Panc1 (cell line): ENCODE measurements at places on chromosomes 11 and 22.

DNA sequence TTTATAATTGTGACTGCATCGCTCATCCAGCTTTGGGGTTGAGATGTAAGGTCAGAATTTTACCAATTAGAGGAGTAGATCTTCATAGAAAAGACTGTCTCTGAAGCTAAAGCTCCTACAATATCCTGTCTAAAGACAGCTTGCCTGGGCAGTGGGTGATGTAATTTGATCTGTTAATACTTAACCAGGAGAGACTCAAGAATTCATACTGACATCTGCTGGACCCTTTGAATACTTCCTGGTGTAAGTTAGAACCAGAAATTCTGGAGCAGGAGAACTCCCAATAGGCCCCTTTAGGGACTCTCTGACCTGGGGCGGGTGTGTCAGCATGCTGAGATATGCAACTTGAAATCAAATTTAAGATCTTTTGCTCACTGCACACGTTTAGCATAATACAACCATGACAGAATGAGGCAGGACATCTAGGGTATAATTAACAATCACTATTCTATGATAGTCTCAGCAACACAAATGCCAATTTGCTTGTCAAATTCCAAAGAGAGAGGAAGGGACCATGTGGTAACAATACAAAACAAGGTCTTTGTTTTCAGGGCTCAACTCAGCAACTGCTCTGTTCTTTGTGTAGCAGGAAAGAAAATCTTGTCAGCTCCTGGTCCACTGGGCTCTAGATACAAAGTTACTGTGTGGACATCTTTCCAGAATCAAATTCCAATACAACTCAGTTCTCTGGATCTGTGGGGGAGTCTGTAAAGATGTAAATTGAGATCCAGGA is 143.9 kb downstream of the INSC start:
- no peak for DNase-seq

DNA sequence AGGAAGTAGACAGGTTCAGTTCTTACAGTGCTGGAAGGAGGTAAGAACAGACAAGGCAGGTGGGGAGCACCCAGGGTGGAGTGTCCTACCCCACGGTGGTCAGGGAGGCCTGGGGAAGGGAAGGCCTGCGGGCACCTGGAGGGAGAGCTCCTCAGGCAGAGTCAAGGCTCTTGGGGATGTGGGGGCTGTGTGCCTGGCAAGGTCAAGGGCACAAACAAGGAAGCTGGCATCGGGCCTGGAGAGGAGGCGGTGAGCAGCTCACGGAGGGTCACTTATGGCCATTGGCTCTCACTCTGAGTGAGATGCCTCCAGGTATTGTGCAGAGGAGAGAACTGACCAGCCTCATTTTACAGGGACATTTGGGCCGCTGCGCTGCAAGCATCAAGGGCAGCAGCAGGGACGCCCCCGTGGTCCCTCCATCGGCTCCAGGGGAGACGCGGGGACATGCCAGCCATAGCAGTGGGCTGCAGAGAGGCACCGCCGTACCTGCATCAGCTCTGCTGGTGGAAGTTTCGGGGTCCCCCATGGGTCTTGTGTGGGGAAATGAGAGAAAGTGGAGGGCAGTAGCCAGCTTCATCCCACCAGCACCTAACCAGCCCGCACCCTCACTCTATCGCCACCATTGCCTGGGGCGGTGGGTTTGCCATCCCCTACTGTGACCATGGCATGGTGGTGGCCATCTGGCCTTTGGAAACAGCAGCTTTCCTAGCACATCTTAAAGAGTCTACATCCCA is 37.5 kb upstream of the RTL6 start:
- no peak for DNase-seq

GRCh38 chr22:49297286-49297870 is 530.3 kb downstream of the BRD1 start:
- DNase-seq = no peak

GRCh38 chr11:14186046-14186775 is 172.8 kb downstream of the RRAS2 start:
- DNase-seq = no peak

DNA sequence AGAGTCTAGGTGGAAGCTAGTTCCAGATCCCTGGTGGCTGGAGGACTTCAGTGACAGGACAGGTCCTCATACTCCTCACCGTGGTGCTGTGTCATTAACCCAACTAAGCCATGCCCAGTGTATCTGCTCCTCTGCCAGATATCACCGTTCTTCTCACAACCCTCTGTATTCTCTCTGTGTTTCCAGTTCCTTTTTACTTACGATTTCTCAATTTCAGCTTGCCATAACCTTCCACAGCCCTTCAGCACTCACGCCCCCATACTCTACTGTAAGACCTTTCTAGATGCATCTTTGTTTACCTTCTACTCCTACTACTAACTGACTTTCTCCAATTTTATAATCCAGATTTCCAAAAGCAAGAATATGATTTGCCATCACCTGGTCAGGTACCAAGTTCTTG is 26.1 kb upstream of the RIC3 start:
- DNase-seq = no peak

- no peak for DNase-seq
Observed at GRCh38 chr11:110123003-110123402, 29.8 kb downstream of the ZC3H12C start.

- no peak for DNase-seq
Observed at GRCh38 chr22:50170453-50171318, at the start of gene PANX2. PANX2 (plus strand) TSS chr22:50170731; CDS start chr22:50170731, 0 bp downstream.

- DNase-seq = no peak
Observed at GRCh38 chr22:27745154-27745553, 56.4 kb downstream of the MN1 start.

DNA sequence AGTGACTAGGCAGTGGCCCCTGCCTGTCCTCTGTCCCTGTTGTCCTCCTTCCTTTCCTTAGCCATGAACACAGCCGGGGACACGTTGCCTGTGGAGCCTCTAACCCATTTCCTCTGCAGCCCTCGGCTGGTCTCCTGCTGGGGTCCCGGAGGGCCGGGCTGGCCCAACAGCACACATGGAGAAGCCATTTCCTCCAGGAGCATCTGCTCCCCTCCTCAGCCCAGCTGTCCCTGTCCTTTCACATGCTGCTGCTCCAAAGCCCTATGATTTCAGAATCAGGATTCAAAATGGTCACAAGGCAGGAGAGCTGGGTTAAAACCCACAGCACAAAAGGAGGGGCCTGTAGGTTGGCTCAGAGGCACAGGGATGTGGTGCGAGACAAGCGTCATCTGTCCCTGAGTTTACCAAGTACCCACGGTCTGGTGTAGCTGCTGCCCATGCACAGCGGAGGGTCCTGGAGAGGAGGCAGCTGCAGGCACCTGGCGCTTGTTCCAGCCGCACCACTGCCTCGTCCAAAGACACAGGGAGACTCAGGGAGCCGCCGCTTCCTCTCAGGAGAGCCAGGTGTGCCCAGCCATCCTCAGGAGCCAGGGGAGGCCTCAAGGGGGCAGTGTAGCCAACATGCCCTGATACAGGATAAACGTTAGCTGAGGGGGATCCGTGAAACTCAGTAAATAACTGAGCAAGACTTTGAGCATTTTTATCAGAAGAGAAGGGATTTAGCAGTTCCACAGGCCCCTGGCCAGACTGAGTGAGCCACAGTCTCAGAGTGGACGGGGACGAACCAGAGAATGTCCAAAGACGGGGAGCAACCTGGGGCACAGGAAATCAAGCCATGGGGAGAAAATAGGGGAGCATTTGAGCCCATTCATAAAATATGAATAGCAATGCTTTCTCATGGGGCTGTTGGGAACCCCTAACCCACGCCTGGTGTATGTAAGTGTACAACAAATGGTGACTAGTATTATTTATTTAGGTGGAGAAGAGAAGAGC is 3.9 kb upstream of the VSIG10L2 start:
- DNase-seq = no peak

DNA sequence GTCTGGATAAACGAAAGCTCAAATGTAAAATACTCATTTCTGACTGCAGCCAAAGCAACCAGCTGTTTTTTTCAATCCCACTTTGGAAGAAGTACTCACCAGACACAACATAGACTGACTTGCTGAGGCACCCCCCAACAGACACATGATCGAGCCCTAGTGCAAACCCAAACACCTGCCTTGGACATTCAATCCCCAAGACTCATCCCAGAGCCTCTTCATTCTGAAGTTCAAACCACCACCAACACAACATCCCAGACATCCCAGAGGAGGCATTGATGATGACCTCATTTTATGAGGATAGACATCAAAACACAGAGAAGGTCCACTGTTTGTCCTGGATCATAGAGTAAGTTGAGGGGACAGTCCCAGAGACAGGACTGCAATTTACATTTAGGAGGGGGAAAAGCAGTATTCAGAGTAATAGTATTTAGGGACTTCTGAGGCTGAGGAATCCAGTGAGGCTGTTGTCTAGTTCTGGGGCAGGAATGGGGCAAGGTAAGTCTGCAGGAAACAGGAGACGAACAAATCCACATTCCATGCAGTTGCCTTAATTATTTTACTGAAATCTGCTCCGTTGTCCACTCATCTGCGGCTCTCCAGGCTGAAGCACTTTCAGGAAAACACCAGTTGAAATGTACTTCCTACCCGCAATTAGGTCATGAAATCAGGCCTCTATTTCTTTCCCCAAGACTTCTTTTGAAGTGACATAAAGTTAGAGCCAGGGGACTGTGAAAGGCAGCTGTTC is 54.8 kb downstream of the CLPB start:
- DNase-seq = no peak

- no peak for DNase-seq
Observed at GRCh38 chr11:17643506-17644405, 75.6 kb upstream of the MYOD1 start.

GRCh38 chr11:34331736-34332135 is 26.1 kb downstream of the ABTB2 start:
- DNase-seq = no peak

DNA sequence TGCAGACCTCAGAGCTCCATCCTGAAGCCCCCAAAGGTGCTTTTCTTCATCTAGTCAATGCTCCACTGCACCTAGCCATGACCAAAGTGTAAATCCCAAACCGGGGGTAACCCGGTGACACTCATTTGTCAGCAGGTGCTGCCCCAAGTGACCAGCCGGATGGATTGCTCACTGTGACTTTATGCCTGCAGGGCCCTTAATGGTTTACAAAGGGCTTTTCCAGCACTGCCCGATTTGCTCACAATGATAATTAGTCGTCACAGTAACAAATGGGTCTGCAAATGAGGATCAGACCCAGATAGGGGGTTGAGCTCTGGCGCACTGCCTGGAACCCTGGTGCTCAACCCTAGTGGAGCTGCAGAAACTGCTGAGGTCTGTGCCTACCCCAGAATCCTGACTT is 45.7 kb upstream of the CD5 start:
- no peak for DNase-seq

DNA sequence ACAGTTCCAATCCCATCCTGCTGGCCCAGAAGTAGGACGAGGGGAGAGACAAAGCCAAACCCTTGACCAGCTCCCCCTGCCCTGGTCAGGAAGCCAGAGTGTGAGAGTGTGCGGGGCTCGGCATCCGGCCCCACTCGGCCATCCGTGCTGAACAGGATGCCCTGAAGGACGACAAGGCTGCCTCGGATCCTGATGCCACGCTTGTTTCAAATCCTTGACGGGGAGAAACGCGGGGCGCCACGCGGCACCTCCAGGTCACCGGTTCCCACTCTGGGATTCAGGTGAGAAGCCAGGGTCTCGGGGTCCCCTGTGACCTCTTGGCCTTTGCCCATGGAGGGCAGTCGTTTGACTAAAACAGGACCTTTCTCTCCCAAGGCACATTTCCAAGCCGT is 167.8 kb downstream of the BRD1 start:
- DNase-seq = no peak

GRCh38 chr22:36767035-36767775 is 8.7 kb downstream of the IFT27 start:
- no peak for DNase-seq

- no peak for DNase-seq
Observed at GRCh38 chr11:118000850-118001228, 14.6 kb downstream of the IL10RA start.

DNA sequence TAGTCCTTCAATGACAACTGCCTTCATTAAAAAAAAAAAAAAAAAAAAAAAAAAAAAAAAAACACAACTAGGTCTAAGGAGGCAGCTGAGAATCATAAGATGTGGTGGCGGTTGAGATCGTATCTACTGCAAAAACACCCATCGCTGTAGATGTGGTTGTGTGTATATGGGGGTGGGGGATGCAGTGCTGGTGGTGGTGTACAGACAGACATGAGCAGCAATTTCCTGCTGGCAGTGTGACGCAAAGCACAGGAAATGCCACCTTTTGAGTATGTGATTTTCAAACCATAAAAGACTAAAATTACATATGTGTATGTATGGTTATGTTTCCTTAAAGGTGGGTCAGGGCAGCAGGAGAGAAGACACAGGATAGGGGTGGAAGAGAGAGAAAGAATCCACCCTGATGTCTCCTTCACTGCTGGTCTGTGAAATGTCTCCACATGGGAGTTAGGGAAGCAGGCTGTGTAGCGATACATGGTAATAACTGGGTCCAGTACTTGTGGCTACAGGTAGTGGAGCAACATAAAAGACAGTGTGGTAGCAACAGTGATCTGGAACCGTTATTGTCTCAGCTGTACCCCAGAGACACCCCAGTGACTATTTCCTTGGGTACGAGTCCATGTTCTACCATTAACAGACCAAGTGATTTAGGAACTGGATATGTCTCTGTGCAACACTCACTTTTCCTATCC is 57.9 kb downstream of the SYTL2 start:
- DNase-seq = no peak
